ENCODE measurements at places on chromosomes 4 and X. TPM values are rescaled to one million over a fixed set of nuclear protein-coding genes. Genes with fewer than 3 reads are reported as not detected.

The GAGE1 gene
- not detected for total RNA-seq

The TMEM31 gene
- total RNA-seq = not detected

The RAB40A gene
- total RNA-seq = not detected

The NR3C2 gene
- 7.5 TPM for total RNA-seq

The ARMCX1 gene
- 46.9 TPM for total RNA-seq

The ZNF185 gene
- total RNA-seq = 1.3 TPM

The FGFR3 gene
- total RNA-seq = 0.17 TPM

The GPR119 gene
- not detected for total RNA-seq

- DNase-seq = no peak
Measured at GRCh38 chrX:118507766-118508165, 12.2 kb downstream of the DOCK11 start.

GRCh38 chr4:149062997-149063396, 620.8 kb upstream of the NR3C2 start:
- DNase-seq = no peak

GRCh38 chrX:149631234-149632165, at the start of gene TMEM185A:
TMEM185A (minus strand) TSS chrX:149631792; CDS start chrX:149631580, 212 bp downstream.
- peak; percentile 84 for DNase-seq

DNA sequence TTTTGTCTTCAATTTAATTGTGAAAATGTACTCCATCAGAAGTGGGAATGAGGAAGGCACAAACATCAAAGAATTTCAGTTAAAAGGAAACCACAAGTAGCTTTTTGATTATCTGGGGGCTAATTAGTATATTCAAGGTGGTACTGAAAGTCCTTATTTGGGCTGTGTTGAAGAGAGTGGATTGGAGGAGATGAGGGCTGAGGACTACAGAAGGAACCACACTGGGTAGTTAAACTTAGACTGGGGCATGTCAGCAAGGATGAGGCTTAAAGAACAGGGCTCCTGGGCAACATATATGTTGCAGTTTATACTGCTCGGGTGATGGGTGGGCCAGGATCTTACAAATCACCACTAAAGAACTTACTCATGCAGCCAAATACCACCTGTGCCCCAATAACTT, 346.8 kb downstream of the SPOCK3 start:
- no peak for DNase-seq

GRCh38 chr4:78166622-78167021, 109.5 kb downstream of the FRAS1 start:
- no peak for DNase-seq

DNA sequence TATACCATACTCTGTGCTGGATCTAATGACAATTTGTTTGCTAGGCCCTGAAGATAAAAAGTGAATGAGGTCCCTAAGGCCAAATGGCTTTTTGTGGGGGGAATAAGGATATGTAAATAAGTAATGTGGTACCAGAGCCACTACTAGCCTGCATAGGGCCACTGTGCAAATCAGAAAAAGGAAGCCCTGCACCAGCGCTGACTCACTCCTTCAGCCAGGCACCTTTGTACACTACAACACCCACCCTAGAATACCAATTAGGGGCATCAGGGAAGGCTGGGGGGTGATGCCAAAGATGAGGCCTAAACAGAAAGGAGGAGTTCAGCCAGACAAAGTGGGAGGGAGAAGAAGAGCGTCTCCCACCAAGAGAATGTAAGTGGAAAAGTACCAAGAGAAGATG, 122.2 kb downstream of the CAMK2D start:
- no peak for DNase-seq

DNA sequence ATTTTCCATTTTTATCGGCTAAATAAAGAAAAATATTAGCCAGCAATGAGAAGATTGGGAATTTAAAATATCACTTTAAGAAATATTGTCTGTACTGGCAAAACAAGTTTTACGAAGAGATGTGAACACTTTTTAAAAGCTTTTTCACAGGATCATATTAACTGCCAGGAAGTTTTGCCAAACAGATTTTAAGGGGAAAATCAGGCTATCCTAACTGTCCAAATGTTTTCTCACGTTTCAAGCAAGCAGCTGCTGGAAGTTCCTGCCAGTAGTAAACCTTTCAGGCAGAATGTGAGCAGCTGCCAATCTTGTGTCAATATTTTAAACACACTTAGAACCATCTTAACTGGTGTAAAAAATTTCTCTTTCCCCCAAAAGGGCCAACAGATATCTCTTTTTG, 101.1 kb downstream of the ADGRL3 start:
- no peak for DNase-seq

DNA sequence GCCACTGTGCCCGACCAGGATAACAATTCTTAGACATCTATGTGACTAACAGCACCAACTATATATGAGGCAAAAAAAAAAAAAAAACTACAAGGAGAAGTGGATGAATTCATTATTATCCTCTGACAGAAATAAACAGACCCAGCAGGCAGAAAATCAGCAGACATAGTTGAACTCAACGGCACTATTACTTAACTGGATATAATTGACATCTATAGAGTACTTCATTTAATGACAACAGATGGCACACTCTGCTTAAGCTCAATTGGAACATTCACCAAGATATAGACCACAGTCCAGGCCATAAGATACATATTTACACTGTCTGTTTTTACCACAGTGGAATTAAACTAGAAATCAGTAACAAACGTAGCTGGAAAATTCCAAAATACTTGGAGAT, 13.3 kb downstream of the CLDN22 start:
- no peak for DNase-seq

GRCh38 chr4:22674700-22675099, 18.0 kb upstream of the GBA3 start:
- no peak for DNase-seq

GRCh38 chr4:14446311-14446710, 556.0 kb upstream of the CPEB2 start:
- no peak for DNase-seq

DNA sequence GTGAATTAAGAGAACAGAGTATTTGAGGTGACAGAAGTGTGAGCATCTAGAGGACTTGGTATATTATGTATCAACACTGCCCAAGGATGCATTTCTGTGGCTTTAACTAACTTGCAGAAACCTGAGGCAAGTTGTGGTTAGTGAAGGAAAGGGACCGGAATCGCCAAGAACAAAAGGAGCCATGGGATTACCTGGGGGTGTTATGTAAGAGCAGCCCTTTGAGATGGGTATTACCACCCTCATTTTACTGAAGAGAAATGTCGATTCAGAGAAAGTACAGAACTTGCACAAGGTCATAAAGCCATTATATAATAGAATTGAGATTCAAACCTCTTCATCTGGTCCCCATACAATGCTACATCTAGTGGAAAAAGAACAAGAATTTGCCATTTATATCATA, 14.3 kb downstream of the TENM3 start:
- DNase-seq = no peak

DNA sequence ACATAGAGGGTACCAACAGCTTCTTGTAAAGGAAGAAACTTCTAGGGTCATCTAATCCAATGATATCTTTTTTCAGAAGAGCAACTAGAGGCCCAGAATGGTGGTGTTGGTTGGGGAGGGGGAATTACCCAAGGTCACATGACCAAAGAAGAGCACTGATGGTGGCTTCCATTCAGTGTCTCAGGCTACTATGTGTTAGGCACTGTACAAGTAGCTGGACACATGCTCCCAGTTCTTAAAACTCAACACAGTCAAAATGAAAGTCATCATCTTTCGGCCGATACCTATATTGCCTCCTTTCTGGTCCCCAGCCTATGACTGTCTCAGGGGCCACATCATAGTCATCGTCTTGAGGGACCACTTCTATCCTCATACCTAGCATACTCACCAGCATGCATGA, 88.1 kb downstream of the ARHGAP6 start:
- DNase-seq = no peak

DNA sequence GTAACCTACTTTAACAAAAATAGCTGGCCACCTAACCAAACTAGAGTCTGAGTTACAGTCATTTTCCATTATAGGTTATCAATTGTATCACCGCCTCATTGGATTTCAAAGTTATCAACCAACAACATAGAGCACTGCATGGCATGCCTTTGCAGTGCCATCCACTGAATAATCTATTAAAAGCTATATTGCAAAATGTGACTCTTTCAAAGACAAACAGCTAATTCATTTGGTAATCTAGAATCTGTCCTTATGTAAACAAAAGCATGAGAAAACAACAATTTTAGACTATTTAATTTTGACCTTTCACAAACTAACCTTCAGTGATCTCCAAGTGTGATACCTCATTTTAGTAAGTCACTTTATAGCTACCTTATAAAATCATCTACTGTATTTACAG, 144.2 kb upstream of the SH3RF1 start:
- no peak for DNase-seq

- DNase-seq = no peak
Measured at GRCh38 chr4:159495515-159496236, 392.8 kb downstream of the RAPGEF2 start.

DNA sequence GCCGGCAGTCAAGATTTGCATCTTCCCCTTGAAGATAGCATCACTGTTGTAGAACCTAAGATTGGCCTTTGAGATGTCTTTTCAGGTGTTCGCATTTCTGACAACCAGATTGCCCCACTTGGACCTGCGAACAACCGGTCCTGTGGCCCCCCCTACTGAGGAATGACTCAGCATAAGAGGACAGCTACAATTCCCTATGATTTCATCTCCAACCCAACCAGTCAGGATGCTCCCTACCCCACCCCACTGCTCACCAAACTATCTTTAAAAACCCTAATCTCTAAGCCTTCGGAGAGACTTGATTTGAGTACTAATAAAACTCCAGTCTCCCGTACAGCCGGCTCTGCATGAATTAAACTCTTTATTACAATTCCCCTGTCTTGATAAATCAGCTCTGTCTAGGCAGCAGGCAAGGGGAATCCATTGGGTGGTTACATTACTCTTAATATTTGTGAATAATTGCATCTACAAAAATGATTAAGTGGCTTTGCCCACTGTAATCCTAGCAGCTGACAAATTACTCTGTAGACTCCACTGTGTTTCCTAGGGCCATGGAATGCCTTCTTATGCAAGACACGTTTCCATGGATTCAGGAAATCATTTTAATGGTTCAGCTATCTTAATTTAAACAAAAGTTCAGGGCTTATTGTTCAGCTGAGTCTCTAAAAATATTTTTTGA, 95.4 kb downstream of the GPR143 start:
- DNase-seq = no peak

DNA sequence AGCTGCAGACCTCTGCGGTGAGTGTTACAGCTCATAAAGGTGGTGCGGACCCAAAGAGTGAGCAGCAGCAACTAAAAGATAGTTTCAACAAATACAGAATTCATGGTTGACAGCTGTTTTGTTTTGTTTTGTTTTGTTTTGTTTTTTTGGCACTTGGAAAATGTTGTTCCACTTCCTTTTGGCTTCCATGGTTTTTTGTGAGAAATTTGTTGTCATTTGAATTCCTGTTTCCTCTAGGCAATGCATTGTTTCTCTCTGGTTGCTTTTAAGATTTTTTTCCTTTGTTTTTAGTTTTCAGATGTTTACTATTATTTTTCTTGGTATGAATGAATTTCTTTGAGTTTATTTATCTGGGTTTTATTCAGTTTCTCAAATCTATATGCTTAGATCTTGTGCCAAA, 229.4 kb downstream of the MID1IP1 start:
- no peak for DNase-seq

- no peak for DNase-seq
Measured at GRCh38 chr4:42785817-42786216, 106.7 kb upstream of the GRXCR1 start.

All from psoas muscle (tissue), 8 donors.